ENCODE measurements at places on chromosomes 1 and 21. TPM values are rescaled to one million over a fixed set of nuclear protein-coding genes. Genes with fewer than 3 reads are reported as not detected.

DNA sequence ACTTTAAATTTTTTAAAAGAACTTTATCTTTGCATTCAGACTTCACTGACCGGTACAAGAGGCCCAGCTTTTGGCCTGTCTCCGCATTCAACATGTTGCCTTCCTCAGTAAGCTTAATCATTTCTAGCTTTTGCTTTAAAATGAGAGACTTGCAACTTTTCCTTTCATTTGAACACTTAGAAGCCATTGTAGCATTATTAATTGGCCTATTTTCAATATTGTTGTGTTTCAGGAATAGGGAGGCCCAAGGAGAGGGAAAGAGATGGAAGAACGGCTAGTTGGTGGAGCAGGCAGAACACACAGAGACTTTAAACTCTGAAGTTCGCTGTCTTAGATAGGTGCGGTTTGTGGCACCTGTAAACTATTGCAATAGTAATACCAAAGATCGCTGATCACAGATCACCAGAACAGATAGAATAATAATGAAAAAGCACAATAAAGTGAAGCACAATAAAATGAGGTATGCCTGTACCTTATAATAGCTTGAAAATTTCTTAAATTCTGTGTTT is 31.4 kb downstream of the RABGAP1L start:
- DNase-seq: no peak

DNA sequence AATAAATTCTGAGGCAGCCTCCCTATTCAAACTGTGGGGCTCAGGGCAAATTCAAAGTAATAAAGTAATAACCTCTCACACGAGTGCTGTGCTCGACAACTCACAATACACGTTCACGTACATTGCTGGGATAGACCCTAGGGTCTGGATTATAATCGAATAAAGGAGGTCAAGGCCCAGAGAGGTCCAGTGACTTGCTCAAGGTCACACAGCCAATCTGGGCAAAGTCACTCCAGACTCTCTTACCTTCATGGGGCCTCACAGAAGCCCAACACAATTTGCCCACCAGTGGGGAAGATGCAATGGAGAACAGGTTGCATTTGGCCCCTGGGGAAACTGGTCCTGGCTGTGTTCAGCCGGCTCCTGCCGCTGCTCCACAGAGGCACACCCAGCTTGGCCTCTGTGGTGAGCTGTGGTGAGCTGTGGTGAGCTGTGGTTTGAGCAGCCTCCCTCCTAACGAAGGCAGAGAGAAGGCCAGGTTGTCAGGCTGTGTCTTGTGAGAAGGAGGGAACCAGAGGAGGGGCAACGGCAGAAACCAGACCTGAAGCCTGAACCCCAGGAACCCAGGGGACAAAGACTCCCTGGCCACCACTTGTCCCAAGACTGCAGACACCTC is 35.1 kb downstream of the NUAK2 start:
- peak; percentile 61 for DNase-seq

GRCh38 chr1:51916587-51917405 is 38.3 kb upstream of the NRDC start:
- DNase-seq: no peak

DNA sequence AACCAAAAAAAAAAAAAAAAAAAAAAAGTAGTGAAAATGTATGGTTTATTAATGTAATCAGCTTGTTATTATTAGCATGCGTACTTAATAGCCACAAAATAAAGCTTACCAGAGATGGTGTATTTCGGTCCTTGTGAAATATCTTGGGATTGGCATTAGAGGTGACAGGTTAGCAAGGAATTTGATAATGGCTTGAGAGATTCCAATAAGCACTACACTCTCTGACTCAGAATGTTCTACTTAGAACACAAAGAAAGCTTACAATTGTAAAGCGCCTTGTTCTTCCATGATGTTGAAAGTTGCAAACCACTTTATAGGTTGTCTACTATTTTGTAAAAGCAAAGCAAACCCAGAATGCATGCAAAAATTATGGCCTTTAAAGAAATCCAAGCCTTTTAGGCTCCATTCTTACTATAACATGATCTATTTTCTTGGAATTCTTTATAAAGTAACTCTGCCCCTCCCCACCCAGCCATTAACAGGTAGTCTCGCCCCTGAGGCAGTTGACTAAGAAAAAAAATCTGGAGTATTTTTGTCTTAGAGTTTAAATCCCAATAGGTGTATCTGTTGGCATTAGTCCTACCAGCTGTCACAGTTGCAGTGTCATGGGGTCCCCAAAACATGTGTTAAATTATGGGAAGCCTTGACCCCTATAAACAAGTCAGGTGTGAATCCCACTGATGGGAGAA is 129.2 kb downstream of the DHRS3 start:
- no peak for DNase-seq

DNA sequence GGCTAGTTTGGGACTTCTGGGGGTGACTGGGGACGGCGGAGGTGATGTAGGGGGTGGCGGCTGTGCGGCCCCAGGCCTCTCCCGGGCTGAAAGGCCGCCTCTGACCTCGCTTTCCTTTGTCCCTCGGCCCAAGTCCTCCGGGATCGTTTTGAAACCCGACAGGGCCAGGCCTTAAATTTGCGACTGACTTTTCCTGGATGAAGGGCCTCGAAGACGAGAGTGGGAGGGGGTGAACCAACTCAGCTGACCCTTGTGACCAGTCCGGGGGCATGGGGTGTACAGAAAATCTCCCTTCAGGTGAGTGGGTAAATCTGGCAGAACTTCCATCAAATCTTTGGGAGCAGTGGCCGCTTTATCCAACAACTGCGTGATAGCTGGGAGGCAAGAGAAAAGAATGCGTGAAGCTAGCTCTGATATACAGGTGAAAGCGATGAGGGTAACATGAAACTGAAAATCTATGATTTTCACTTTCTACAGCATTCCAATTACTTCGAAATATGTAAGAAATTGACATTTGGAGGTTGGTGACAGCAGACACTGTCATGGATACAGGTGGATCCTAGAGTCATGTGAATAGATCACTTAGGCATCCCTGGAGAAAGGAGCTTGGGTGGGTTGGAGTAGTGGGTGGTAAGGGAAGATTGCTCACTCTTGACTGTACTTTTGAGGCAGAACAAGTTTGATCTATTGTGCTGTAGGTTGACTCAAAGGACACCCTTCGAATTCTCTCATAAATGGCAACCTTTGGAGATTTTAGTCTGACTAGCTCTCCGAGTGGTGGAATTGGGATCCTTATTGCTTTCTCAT is 885 bp downstream of the AHCYL1 start:
- DNase-seq: no peak

DNA sequence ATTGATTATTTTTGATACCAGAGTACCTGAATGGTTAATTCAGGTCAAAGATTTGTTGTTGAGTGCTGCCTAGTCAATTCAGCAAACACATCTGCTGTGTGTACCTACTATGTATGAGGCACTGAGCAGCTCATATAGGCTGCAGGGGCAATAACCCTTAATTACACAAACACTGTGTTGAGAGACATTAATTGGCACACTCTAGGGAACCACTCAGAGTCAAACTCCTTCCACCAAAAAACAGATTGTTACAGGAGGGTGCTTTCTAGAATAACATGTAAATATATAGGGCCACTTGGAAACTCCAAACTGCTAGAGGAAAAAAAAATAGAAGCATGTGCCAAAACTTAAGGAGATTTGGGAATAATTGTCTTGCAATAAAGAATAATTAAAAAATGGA is 31.3 kb downstream of the UBE2U start:
- no peak for DNase-seq

- DNase-seq: no peak
Observed at GRCh38 chr1:24374891-24375786, 38.4 kb downstream of the STPG1 start.

The PGLYRP4 gene
- total RNA-seq: not detected

The TRIM46 gene
- total RNA-seq: 1.1 TPM

The NBPF10 gene
- total RNA-seq: 1.9 TPM

The CTSK gene
- total RNA-seq: 10.7 TPM

The HNRNPCL4 gene
- not detected for total RNA-seq

The USP24 gene
- 79.6 TPM for total RNA-seq

The CCDC27 gene
- total RNA-seq: not detected

The MANEAL gene
- 0.61 TPM for total RNA-seq
